ENCODE measurements at places on chromosomes 7 and 10. TPM values are rescaled to one million over a fixed set of nuclear protein-coding genes. Genes with fewer than 3 reads are reported as not detected.

The DLX6 gene
- total RNA-seq = not detected

The NPM3 gene
- 29.2 TPM for total RNA-seq

The GPR85 gene
- not detected for total RNA-seq

The RSPH10B2 gene
- 0.14 TPM for total RNA-seq

The TMEM196 gene
- not detected for total RNA-seq

The TRIL gene
- total RNA-seq = not detected

The SPDYE6 gene
- not detected for total RNA-seq

The ITPRID1 gene
- total RNA-seq = not detected

The TAS2R41 gene
- not detected for total RNA-seq

The FAM25C gene
- not detected for total RNA-seq

GRCh38 chr7:139169816-139170215 is 60.3 kb upstream of the ZC3HAV1 start:
- DNase-seq = no peak

GRCh38 chr7:132103718-132104117 is 472.6 kb downstream of the PLXNA4 start:
- no peak for DNase-seq

GRCh38 chr7:111012799-111013675 is 77.9 kb upstream of the LRRN3 start:
- no peak for DNase-seq

DNA sequence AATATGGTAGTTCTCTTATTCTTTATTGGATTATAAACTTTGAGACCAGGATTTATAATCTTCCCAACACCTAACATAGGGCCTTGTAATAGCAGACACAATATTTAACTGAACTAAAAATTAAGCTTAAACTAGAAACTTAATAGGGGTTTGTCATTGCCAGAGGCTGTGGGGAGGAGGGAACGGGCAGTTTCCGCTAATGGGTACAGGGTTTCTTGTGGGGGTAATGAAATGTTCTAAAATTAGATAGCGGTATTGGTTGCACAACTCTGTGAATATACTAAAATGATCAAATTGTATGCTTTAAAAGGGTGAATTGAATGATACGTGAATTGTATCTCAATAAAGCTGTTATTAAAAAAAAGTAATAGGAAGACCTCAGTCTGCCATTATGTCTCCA is 45.4 kb downstream of the NT5C2 start:
- DNase-seq = no peak

DNA sequence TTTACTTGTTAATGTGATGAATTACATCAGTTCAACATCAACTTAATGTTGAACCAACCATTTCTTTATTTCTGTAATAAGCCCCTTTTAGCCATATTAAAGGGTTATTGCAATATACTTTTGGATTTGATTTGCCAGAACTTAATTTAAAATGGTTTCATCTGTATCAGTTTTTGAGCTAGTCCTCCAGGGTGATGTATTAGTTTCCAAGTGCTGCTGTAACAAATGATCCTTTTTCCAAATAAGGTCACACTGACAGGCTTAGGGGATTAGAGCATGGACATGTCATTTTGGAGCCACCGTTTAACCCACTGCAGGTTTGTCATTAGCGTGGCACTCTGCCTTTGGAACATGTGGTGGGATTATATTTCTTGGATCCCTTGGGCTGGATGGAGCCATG is 244.8 kb upstream of the PLPP4 start:
- no peak for DNase-seq

- no peak for DNase-seq
These were observed 358.1 kb downstream of the PRPF18 start for GRCh38 chr10:13944823-13945222.

DNA sequence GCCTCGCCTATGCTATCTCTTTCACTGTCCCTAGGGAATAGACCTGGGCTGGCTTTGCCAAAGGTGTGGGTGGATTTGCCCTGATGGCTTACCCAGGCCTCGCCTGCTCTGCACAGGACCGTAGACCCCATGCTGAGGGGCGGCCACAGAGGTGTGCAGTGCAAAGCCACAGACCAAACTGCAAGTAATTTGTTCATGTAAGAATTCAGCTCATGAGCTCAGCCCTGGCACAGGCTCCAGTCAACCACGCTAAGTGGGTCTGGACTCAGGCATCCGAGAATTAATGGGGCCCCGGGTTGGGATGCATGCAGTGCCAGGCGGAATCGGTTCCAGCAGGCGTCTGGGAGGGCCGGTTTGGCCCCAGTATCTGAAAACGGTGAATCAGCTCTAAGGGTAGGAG is 445.2 kb downstream of the DNAJB6 start:
- no peak for DNase-seq

DNA sequence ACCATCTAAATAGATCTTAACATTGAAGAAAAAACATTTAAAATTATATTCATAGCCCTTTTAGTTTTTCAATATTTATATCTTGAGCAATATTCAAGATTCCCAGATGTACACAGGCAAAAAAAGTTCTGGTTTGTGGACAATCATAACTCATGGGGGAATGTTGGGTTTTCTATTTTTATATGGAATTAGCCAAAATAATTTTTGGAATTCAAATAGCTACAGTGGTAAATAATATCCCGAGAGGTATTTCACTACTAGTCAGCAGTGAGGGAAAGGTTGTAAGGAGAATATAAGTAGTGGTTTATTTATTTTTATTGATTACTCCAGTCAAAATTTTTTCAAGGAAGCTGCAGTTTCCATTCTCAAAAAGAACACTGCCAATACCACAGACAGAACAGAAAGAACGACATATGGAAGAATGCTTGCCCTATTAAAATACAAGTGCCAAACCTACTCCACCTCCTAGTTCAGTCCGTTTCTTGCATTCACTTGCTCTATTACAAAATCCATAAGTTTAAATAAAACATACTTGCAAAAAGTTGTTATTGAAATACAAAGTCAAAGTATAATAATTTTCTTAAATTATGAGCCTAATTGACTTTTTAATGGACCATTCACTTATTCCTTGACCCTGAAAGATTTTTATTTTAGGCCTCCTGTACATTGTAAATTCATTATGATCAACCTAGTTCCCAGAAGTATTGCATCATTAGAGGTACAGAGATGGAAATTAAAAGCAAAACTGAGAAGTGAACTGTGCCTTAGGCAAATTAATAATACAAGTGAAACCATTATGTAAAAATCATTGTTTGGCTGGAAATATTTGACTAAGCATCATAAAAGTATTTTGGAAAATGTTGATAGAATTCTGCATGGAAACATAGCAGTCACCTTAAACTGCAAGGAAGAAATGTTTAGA is 533.2 kb downstream of the PARD3 start:
- DNase-seq = no peak

DNA sequence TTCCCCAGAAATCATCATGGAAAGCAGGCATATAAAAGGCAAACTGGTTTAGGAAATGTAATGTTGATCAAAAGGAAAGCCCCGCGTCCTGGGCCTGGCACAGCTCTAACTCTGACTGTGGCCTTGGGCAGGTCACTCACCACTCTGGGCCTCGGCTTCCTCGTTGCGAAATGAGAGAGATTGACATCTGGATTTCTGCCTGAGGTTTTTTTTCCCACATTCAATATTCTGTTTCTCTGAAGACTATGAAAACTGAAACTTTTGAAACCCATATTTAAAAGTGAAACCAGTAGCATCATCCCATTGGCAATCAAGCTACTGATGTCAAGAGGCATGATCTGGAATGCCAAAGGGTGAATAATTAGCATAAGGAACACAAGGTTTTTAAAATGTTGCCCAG is 369.7 kb upstream of the NPVF start:
- no peak for DNase-seq

All from activated naive CD8-positive, alpha-beta T cell treated with anti-CD3 and anti-CD28 coated beads, Interleukin-2, amount 10 ng/mL, durations not matched to agents 7 days and 5 days (primary cell).